ENCODE measurements at places on chromosomes 5 and 9. TPM values are rescaled to one million over a fixed set of nuclear protein-coding genes. Genes with fewer than 3 reads are reported as not detected.

GRCh38 chr5:17182981-17183380 is 34.5 kb upstream of the BASP1 start:
- H3K27me3 ChIP-seq: no peaks in the 10 kb centered on the region
- no peak overlapping the region for H3K4me3 ChIP-seq
- H3K36me3 ChIP-seq: no peaks in the 10 kb centered on the region
- H3K4me1 ChIP-seq: peaks cover 9% of the 10 kb centered on the region
- H3K27ac ChIP-seq: no peak overlapping the region
- no peak for DNase-seq

GRCh38 chr9:111412280-111412679 is 71.9 kb downstream of the ECPAS start:
- H3K4me1 ChIP-seq: no peaks in the 10 kb centered on the region
- DNase-seq: no peak
- no peaks in the 10 kb centered on the region for H3K36me3 ChIP-seq
- no peaks in the 10 kb centered on the region for H3K27me3 ChIP-seq

DNA sequence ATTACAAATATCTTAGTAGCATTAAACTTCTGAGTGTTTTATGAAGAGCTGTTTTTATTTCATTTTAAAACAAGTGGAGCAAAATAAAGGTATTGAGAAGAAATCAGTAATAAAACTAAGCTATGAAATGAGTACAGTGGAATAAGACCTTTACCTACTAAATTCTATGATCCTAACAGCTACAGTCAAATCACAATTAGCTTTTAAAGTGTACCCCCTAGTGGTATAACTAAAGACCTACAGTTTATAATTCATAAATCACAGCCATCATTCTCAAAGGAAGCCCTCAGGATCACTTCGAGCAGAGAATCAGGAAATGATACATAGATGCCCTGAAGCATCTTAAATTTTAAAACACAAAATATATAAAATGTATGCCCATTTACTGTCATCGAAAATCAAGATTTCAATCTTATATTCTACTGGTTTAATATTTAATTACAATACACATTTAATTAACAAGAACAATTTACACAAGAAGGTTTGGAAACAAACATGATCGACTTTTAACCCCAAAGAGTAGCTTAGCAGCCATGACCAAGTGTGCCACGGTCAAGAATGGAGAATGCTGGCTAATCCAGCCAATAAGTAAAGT is 12.3 kb downstream of the CCNH start:
- no peaks in the 10 kb centered on the region for H3K27me3 ChIP-seq
- no peak for DNase-seq
- peaks cover 26% of the 10 kb centered on the region for H3K4me1 ChIP-seq
- no peak overlapping the region for H3K4me3 ChIP-seq
- peaks cover 90% of the 10 kb centered on the region for H3K36me3 ChIP-seq

GRCh38 chr5:95590880-95591279 is 29.0 kb upstream of the GPR150 start:
- no peaks in the 10 kb centered on the region for H3K36me3 ChIP-seq
- H3K4me1 ChIP-seq: no peaks in the 10 kb centered on the region
- DNase-seq: no peak
- H3K4me3 ChIP-seq: no peak overlapping the region
- no peak overlapping the region for H3K27ac ChIP-seq
- no peaks in the 10 kb centered on the region for H3K27me3 ChIP-seq

DNA sequence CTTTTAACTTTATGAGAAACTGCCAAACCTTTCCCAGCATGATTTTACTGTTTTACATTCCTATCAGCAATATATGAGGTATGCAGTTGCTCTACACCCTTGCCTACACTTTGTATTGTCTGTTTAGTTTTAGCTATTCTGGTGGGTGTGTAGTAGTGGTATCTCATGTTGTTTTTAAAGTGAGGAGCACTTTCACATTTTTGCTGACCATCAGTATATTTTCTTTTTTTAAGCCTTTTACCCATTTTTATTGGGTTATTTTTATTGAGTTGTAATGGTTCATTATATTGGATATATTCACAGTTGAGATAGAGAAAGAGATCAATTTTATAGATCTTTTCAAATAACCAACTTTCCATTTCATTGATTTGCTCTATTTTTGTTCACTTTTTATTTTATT is 102.4 kb downstream of the BARX1 start:
- no peak overlapping the region for H3K4me3 ChIP-seq
- no peak overlapping the region for H3K27ac ChIP-seq
- H3K36me3 ChIP-seq: no peaks in the 10 kb centered on the region
- no peaks in the 10 kb centered on the region for H3K4me1 ChIP-seq
- no peak for DNase-seq
- H3K27me3 ChIP-seq: peaks cover 25% of the 10 kb centered on the region

DNA sequence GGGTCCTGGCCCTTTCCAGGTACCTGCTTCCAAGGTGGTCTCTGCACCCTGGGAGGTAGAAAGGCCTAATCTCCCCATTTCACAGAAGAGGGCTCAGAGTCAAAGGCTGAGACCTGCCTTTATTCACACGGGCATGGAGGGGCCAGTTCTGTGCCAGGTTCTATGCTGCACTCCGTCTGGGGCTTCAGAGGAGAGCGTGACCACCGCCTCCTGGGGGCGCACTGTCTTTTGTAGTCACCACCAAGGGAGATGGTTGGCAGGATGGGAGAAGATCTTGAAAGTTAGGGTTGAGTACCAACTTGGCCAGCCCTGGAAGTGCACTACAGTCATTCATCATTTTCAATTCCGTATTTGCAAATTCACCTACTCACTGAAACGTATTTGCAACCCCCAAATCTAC is 23.7 kb upstream of the PRDM12 start:
- no peak overlapping the region for H3K4me3 ChIP-seq
- no peak overlapping the region for H3K27ac ChIP-seq
- no peaks in the 10 kb centered on the region for H3K4me1 ChIP-seq
- H3K36me3 ChIP-seq: no peaks in the 10 kb centered on the region

GRCh38 chr5:157562111-157562581 is 13.4 kb downstream of the ADAM19 start:
- peaks cover 7% of the 10 kb centered on the region for H3K36me3 ChIP-seq
- peak overlapping the region; percentile 46 for H3K27ac ChIP-seq
- H3K4me1 ChIP-seq: peaks cover 12% of the 10 kb centered on the region
- no peak for DNase-seq
- no peaks in the 10 kb centered on the region for H3K27me3 ChIP-seq

DNA sequence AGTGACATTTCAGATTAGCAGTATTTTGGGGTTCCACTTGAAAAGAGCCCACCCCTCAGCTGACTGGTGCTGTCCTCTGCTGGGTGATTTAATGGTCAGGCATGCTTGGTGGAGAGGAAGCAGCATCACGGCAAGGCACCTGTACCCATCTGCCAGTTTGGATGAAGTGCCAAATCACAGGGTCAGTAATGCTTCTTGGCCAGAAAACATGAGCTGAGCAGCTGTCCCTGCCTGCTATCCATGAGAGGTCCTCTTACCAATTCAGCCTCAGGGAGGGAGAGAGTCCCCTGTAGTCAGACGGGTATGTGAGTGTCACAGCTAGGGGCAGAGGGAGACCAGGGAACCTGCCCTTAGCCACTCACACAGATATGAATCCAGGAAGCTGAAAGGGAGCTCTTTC is 137.9 kb downstream of the SEC61B start:
- no peak overlapping the region for H3K4me3 ChIP-seq
- peaks cover 46% of the 10 kb centered on the region for H3K27me3 ChIP-seq
- no peaks in the 10 kb centered on the region for H3K4me1 ChIP-seq

GRCh38 chr9:98326459-98327248 is 71.2 kb upstream of the TBC1D2 start:
- H3K27me3 ChIP-seq: no peaks in the 10 kb centered on the region
- no peaks in the 10 kb centered on the region for H3K36me3 ChIP-seq
- H3K27ac ChIP-seq: no peak overlapping the region
- DNase-seq: no peak
- H3K4me1 ChIP-seq: no peaks in the 10 kb centered on the region
- no peak overlapping the region for H3K4me3 ChIP-seq

DNA sequence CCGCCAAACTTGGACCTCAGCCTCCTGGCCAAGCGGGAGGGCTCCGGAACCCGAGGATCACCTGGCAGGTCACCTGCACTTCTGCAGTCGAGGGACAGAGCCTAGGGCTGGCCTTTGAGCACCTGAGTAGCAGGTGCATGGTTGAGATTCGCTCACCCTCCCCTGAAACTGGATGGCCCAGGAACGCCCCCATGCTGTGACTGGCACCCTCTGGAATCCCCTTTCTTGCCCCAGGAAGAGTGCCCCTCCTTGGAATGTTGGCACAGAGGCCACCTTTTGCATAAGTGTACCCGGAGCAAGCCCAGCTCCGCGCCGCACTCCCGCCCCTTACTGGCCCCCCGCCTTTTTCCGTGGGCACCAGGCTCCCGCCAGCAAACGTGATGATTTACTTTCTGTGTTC is 112.5 kb upstream of the IER5L start:
- no peaks in the 10 kb centered on the region for H3K27me3 ChIP-seq
- DNase-seq: peak; percentile 42
- H3K4me3 ChIP-seq: no peak overlapping the region
- no peak overlapping the region for H3K27ac ChIP-seq
- H3K36me3 ChIP-seq: no peaks in the 10 kb centered on the region

- H3K27me3 ChIP-seq: no peaks in the 10 kb centered on the region
- H3K4me3 ChIP-seq: no peak overlapping the region
- H3K36me3 ChIP-seq: no peaks in the 10 kb centered on the region
- peaks cover 12% of the 10 kb centered on the region for H3K4me1 ChIP-seq
- DNase-seq: no peak
These were observed 22.9 kb downstream of the PDGFRB start for GRCh38 chr5:150132740-150133139.

GRCh38 chr9:21228122-21228521 is at the start of gene IFNA17:
Gene IFNA17, minus strand, starts transcription at chr9:21228222. Its CDS starts 49 bp downstream, at chr9:21228173.
- no peak within 1 kb of the TSS for H3K27ac ChIP-seq
- no peak for DNase-seq
- H3K36me3 ChIP-seq: no peaks in the 10 kb centered on the region

DNA sequence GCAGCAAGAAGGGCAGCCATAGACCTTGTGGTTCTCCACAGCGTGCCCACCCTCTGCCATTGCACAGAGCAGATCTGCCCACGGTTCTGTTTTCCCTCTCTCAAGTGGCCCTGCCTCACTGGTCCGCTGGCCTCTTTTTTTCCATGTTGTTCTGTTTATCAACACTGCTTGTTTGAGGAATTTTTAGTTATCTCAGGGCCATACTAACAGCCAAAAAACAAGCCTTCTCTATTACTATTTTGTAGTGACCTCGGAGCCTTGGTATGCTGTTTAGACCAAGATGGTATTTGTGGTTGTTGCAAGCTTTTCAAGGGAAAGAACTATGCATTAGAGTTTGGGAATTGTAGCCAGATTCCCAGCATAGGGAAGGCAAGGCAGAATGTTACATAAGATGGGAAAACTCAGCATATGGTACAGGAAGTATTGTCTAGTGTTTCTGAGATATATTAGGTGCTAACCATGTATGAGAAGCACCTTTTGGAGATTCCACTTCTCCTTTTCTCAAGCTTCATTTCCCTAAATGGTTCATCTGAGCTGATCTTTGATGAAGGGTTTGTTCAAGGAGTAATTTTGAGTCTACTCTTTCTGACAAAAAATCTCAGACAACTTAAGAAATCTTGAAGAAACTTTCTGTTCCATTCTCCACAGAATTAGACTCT is 54.3 kb downstream of the NUP214 start:
- peaks cover 4% of the 10 kb centered on the region for H3K4me1 ChIP-seq
- no peak for DNase-seq
- no peak overlapping the region for H3K4me3 ChIP-seq

GRCh38 chr5:179261301-179262125 is 83.7 kb downstream of the ADAMTS2 start:
- no peaks in the 10 kb centered on the region for H3K36me3 ChIP-seq
- no peak overlapping the region for H3K27ac ChIP-seq
- peak; percentile 64 for DNase-seq
- no peaks in the 10 kb centered on the region for H3K27me3 ChIP-seq

GRCh38 chr5:4212981-4213819 is 617.6 kb downstream of the IRX1 start:
- no peaks in the 10 kb centered on the region for H3K27me3 ChIP-seq
- H3K36me3 ChIP-seq: no peaks in the 10 kb centered on the region
- H3K27ac ChIP-seq: no peak overlapping the region
- H3K4me3 ChIP-seq: no peak overlapping the region
- DNase-seq: no peak

- no peak for DNase-seq
- H3K4me1 ChIP-seq: peaks cover 23% of the 10 kb centered on the region
- peak overlapping the region; percentile 67 for H3K4me3 ChIP-seq
- H3K27me3 ChIP-seq: peaks cover 18% of the 10 kb centered on the region
- H3K27ac ChIP-seq: peak overlapping the region; percentile 77
These were observed 980 bp upstream of the RHOBTB3 start for GRCh38 chr5:95730011-95730700.

DNA sequence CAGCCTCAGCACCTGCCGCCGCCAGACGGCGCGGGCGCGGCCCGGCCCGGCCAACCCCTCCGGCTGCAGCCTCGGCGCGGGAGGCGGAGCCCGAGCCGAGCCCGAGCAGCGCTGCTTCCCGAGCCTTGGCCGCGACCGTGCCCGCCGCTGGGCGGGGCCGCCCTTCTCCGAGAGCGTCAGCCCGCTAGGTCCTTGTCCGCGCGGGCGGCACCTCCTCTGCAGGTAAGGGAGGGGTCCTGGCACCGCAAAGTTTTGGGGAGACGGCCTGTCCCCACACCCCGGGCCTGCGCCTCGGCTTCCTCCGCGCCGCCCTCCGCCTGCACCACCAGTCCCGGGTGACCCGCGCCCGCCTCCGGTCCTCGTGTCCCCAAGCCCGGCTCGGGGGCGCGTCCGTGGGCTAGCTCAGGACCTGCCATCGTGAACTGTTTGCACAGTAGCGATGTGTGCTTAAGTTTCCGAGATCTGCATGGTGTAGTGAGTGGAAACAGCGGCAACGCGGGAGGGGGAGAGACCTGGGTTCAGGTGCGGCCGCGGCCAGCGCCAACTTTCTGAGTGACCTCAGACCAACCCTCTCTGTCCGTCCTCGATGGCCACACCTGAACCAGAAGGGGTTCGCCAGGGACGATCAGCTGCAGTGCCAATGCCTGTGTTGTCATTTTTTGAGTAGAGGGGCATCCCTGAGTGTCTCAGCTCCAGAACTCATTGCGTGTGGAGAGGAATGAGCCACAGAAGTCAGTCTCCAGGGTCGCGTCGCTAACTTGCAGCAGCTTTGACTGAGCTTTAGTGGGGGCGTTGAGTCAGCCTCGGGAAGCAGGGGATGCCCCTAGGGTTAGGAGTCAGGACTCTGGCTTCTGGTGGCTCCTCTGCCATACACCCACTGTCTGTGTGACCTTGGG is at the start of gene FRMPD1:
Gene FRMPD1, plus strand, starts transcription at position 82 of the 896 bp plus-strand sequence. CDS start 41,688 bp downstream, outside the sequence.
- H3K4me3 ChIP-seq: peak within 1 kb of the TSS; percentile 42
- H3K4me1 ChIP-seq: peaks cover 3% of the 10 kb centered on the region
- peak; percentile 92 for DNase-seq
- H3K27ac ChIP-seq: no peak within 1 kb of the TSS
- peaks cover 46% of the 10 kb centered on the region for H3K27me3 ChIP-seq

Gene OR1J2
- not detected for total RNA-seq

Gene DAB2
- 162 TPM for total RNA-seq

Gene LAMC3
- total RNA-seq: 23.4 TPM

Gene GRIA1
- total RNA-seq: 3.4 TPM

Gene FAM221B
- not detected for total RNA-seq

Gene WNK2
- total RNA-seq: 0.93 TPM

Gene FOXE1
- total RNA-seq: not detected

All from left lung (tissue), 14 donors.